ENCODE measurements at places on chromosomes 7 and 10.

DNA sequence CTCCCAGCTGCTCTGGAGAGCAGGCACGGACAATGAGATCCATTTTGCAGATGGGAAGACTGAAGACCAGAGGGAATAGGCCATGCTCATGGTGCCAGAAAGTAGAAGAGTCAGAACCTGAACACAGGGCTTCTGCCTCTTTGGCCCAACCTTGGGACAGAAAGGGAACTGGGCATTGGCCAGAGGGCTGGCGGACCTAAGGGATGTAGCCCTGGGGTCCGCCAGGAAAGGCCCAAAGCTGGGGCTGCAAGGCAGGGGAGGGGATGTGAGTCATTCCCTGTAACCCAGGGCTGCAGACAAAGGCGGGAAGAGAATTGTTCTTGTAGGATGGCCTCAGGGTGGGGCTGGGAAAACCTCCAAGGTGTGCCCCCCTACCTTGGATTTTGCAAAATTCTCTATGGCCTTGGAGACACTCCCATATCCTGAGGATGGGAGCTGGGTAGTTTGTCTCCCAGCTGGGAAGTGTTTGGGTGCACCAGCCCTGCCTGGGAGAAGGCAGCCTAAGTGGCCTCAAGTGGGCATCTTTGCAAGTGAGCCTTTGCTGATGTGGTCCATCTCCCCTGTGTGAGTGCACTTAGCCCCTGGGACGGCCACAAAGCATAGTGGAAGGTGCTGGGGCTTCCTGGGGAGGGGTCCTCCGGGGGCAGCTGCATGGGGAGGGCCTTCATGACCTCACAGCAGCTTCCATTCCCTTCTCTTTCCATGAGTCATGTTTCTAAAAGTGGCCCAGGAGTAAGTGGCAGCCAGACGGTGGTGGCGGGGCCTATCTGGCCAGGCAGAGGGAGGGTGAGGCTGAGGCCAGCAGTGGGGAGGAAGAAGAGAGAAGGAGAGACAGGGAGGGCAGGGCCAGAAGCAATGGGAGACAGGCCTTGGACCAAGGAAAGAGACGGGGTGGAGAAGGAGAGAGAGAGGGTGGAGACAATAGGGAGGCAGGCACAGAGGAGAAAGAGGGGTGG is 9.2 kb downstream of the AQP1 start:
- no peak for DNase-seq

GRCh38 chr7:44394636-44395035 is 69.2 kb upstream of the CAMK2B start:
- DNase-seq, result no peak

- no peak for DNase-seq
Measured at GRCh38 chr7:10022957-10023356, 950.7 kb upstream of the PHF14 start.

DNA sequence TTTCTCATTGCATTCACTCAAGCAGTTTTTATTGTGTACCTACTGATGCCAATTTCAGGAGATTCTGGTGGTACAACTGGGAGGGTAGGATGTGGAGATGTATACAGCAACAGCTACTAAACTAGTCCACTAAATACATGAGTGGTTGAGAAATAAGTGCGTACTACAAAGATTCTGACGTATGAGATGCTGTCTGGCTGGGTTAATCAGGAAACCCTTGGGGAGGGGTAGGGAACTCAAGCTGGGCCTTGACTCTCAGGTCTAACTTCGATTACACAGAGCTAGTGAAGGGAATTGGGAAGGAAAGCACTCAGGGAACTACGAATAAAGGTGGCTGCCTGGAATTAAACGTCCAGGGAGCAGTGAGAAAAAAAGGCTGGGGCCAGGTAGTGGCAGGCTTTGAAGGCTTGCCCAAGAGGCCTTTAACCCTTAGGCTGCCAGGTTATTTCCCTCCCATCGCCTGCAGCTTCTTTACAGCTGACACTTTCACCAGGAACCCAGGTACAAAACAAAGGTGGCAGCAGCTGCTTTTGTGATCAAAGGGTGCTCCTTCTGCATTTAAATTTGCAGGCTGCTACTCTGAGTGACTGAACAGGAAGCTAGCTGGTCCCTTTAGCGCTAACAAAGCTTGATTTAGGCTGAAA is 3.2 kb downstream of the MMS19 start:
- no peak for DNase-seq

DNA sequence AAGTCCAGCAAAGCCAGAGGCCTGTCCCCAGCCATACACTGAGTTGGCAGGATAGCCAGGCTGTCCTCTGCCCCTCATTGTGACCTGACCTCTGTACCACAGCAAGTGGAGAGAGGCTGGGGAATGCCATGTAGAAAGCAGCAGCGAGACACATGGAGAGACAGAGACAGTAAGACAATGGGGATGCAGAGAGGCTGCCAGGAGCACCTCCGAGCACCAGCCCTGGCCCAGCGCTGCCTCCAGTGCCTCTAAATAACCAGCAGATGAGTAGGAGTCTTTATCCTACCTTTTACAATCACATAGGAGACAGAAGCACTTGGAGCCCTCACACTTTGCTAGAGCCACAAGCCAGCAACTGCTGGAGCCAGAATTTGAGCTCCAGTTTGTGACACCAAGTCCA is 8.1 kb downstream of the GDF2 start:
- DNase-seq, result no peak

GRCh38 chr7:128701062-128701785 is 29.1 kb downstream of the GARIN1A start:
- no peak for DNase-seq

DNA sequence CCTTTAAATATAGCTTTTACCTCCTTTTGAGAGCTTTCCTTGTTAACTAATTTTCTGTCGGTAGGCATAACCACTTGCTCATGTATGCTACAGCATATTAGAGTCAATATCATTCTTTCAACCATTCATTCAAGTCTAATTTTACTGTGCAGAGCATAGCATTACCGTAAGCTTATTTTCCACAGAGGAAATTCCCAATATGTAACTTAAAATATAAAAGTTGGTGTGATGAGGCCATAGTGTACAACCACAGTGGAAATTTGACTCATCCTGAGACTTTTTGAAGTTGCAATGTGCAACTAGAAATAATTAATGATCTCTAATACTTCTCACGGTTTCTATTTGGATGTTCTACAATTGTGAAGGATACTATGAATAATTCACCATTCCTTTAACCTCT is 80.6 kb upstream of the KLF6 start:
- no peak for DNase-seq

- no peak for DNase-seq
Measured at GRCh38 chr7:157357129-157358040, 20.6 kb downstream of the DNAJB6 start.

- DNase-seq, result no peak
Measured at GRCh38 chr10:103441206-103441605, 11.0 kb downstream of the CALHM2 start.

DNA sequence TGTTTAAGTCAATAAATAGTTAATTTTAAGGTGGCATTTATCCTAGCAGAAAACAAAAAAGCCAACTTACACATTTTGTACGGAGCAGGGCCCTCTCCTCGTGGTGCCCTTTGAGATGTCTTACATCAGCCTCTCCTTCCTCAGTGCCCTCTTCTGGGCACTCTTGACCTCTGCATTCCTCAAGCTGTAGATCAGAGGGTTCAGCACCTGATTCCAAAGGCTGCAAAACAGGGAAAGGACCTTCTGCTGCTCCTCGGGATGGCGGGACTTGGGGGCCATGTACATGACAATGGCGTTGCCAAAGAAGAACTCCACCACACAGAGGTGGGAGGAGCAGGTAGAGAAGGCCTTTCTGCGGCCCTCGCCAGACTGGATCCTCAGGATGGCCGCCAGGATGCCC is 4.6 kb upstream of the OR2A14 start:
- DNase-seq, result no peak

DNA sequence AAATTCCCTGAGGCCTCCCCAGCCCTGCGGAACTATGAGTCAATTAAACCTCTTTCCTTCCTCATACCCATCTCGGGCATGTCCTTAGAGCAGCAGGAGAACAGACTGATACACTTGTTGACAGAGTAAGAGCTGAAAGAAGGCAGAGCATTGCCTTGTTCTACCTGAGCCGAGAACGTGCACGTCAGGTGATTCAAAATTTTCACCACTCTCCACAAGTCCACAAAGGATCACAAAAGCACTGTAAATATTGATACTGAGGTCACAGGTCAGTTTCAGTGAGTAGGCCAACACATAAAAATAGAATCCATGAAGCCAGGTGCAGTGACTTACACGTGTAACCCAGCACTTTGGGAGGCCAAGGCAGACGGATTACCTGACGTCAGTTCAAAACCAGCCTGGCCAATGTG is 27.8 kb downstream of the DCLRE1C start:
- no peak for DNase-seq

- DNase-seq, result no peak
Measured at GRCh38 chr10:122130474-122131110, 140.5 kb upstream of the BTBD16 start.

- no peak for DNase-seq
Measured at GRCh38 chr10:88114368-88114767, 250.9 kb downstream of the PTEN start.

DNA sequence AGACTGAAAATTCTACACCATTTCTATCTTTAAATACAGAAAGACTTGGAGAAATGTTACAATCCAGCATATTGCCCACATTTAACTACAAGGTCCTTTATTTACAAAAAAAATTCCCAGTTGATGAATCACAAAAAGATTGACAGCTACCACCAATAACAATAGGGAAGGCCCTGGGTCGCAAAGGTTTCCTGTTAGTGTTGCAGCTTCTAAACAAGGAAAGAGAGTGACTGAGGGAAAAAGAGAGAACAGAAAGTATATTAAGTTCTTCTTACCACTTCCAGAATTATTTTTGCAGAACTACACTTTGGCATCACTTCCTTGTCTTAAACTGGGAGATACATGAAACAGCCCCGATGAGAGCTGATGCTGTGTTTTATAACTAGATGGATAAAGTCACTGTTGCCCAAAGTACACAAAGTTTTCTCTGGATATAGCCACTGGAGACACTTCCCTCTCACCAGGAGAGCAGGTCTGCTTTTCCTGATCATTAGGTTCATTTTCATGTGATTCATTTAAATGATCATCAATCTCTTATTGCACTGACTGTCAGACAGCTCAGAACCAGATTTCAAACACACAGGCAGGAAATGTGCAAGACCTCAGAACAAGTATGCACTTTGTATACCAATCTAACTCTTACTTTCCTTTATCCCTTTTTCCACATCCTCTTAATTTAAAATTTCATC is 57.0 kb downstream of the SHTN1 start:
- no peak for DNase-seq

GRCh38 chr10:33183655-33184054 is 150.8 kb downstream of the NRP1 start:
- DNase-seq, result no peak

- no peak for DNase-seq
Measured at GRCh38 chr10:115219203-115219602, 126.0 kb downstream of the ATRNL1 start.

DNA sequence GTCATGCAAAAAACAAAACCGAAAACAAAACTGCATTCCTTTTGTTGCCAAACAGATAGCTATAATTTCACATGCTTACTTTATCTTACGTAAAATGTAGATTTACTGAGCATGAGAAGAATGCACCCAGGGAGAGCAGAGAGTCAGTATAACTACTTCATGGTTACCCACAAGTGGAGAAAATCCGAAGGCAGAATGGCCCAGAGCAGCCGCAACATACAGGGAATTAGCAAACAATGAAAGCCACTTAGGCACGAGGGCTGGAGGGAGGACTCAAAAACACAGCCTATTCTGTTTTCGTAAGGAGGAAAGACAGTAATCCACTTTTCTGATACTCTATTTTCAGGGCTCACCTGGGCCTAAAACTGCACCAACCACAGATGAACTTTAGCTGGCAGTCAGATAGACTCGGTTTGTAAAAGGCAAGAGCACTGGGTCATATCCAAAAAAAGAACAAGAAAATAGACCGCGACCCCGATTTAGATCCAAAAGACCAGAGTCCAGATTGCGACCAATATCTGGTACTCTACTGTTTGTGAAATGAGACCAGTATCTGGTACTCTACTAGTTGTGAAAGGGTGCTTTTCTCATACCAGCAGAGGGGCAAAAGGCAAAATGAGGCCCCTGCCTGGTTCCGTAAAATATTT is 1.3 kb downstream of the ITPRIP start:
- DNase-seq, result no peak

GRCh38 chr10:118668228-118668952 is 72.9 kb upstream of the PRLHR start:
- no peak for DNase-seq

DNA sequence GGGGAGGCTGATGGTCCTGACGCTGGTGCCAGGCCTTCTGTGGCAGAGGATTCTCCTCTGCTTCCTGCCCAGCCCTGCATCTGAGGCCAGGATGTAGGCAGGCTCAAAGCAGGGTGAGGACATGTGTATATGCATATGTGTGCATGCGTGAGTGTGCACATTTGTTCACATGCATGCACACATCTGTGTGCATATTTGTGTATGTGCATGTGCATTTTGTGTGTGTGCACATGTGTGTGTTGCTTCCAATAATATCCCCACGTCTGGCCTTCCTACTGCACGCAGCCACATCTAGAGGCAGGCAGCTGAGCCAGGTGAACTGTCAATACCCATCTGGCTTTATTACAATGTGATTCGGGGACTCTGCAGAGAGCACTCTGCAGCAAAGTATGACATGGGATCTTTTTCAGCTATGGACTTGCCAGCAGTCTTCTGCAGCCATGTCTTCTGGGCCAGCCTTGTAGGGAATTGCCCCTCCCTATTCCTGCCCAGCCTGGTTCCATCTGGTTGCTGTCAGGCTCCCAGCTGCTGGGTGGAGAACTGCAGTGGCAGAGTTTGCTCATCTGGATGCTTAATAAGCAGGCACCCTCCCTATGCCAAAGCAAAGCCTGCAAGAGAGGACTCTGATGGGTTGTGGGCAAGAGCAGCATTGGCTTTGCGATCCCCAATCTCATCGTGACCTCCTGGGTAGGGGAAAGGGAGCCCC is 140.7 kb downstream of the PFKFB3 start:
- no peak for DNase-seq

Measured in activated gamma-delta T cell treated with Interleukin-2 at 50 U/mL for 16 hours (primary cell).